ENCODE measurements at places on chromosomes 7 and 10. TPM values are rescaled to one million over a fixed set of nuclear protein-coding genes. Genes with fewer than 3 reads are reported as not detected.

Gene ZPBP
- total RNA-seq = not detected

Gene BTBD16
- 0.89 TPM for total RNA-seq

Gene WNT2
- 0.31 TPM for total RNA-seq

Gene VGF
- total RNA-seq = not detected

GRCh38 chr10:13636776-13637175 is 50.0 kb downstream of the PRPF18 start:
- no peak for DNase-seq
